ENCODE measurements at places on chromosomes 11 and 22.
A peak's percentile ranks its signal among the peaks of the same experiment; 100 is the strongest.

- DNase-seq, result no peak
Observed at GRCh38 chr11:13405220-13405619, 57.8 kb downstream of the BTBD10 start.

DNA sequence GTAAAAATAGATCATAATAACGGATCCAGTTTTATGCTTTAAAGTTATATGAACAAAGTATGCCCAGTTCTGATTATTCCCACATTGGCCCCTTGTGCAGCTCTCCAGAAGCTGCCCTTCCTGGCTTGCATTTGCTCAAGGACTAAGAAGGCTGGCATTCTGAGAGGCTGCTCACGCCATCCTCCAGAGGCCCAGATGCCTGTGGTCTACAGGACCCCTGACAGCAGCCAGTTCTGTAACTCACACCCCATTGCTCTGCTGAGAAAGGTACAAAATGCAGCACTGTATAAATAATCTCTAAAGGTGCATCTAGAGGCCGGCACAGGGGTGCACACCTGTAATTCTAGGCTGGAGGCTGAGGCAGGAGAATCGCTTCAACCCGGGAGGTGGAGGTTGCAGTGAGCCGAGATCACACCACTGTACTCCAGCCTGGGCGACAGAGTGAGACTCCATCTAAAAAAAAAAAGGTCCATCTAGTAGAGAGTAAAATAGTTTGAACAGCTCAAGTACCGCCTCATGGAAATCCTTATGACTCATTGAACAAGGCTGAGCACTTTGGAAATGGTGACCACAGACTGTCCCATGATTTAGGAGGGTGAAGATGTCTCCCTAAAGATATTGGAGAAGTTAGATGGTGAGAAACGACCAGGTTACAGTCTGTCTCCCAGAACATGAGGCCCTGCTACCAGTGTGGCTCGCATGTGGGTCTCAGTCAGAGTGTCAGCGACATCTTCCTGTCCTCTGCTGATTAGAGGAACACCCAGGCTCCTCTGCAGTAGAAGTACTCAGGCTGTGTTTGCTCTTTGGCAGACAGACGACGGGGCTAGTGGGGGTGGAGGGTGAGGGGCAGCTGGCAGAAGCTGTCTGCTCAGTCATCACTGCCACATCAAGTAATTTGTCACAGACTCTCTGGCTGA lies 56.3 kb downstream of the KREMEN1 start:
- no peak for DNase-seq

GRCh38 chr22:45648301-45649117 lies 23.1 kb upstream of the ATXN10 start:
- DNase-seq, result no peak

DNA sequence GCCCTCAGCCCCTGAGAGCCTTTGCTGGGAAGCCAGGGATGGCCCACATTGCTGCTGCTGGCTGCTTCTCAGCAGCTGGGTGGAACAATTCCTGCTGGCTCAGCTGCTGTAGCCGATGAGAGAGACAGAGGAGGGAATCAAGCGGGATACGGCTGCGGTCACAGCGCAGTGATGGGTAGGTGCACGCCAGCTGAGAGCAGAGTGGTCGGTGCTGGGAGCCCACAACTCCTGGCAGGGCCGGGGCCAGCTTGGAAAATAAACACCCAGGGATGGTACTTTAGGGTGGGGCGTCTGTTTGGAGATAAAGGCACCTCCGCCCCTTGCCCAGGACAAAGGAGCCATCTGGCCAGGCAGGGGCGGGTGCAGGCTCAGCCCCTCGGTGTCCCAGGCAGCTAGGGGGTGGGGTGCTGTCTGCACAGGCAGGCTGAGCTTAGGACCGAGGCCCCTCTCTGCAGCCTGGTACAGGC lies 480.5 kb downstream of the MIAT start:
- no peak for DNase-seq

DNA sequence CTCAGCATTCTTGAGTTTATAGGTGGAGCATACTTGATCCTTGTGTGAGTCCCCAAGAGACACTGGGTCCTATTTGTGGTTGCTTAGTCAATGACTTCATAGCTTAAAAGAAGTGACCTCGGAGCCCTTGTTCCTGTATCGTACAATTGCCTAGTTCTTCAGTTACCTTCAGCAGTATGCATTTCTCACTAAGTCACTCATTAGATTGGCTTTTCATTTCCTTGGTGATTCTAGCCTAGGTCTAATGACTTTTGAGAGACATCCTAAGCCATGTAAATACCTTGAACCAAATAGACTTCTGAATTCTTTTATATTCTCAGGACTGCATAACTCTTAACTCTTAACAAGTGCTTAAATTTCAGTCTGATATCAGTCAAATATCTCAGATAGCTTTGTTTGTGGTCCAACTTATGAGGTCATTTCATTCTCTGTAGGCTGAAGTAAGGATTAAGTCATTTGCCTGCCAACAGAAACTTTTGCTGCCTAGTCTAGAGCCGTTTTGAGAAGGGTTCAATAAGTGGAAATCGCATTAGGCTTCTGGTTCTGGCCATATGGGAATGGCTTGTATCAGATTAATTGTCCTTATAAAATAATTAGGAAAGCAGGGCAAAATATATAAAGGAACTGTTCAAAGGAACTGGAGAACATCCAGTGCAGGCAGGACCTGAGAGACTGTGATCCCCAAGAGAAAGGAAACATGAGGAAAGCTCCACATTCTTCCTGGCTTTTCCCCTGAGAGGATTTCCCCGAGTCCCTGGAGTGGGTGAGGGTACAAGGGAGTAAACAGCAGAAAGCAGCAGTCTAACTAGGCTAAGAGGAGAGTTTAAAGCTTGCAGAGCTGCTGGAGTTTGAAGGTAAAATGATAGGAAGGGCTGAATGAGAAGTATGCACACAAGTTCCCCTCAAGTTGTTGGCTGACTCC lies 39.9 kb downstream of the TRAF6 start:
- no peak for DNase-seq

DNA sequence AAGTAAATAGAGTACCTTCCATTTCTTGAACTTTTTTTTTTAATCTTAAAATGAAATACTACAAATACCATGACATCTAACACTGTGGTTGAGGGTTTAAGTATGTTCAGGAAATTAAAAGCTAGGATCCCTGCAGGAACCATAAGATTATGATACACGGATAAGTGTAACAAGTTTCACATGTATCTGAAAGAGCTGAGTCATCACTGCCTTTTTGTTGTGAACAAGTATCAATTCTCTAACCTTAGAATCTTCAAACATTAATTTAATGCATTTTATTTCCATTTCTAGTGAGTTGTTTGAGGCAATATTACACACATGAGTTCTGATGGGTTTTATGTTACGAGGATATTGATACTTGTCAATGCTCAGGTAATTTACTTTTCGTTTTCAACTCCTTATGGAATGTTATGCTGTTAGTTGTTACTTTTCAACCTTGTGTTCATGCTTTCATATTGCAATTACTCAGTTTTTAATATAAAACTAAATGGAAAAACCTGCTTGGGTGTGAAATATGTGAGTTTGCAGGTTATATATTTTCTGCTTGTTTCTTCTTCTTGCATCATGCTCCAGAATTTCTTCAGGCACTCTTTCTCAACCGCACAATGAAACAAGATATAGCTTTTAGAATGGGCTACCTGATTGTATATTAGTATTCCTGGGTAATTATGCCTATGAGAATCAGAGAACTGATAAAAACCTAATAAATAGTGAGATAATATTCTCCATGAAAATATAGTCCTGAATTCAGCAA lies 361.3 kb upstream of the MTNR1B start:
- no peak for DNase-seq

DNA sequence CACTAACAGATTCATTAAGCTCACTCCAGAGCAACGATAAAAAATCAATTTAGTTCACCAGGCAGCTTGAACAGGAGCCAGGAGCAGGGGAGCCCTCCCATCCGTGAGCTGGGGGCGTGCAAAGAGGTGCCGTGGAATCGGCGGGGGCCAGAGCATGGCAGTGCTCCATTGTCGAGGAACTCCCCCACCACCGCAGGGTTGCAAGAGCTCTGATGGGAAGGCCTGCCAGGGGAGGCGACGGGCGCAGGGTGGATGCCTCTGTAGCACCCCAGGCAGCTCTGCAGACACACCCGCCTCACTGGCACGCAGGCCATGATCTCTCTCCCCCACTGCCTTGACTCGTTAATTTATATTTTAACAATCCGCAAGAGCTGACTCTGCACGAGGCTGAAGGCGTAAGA lies 433.2 kb downstream of the MIAT start:
- no peak for DNase-seq

GRCh38 chr22:44719586-44720368 lies 17.8 kb downstream of the PRR5 start:
- no peak for DNase-seq

DNA sequence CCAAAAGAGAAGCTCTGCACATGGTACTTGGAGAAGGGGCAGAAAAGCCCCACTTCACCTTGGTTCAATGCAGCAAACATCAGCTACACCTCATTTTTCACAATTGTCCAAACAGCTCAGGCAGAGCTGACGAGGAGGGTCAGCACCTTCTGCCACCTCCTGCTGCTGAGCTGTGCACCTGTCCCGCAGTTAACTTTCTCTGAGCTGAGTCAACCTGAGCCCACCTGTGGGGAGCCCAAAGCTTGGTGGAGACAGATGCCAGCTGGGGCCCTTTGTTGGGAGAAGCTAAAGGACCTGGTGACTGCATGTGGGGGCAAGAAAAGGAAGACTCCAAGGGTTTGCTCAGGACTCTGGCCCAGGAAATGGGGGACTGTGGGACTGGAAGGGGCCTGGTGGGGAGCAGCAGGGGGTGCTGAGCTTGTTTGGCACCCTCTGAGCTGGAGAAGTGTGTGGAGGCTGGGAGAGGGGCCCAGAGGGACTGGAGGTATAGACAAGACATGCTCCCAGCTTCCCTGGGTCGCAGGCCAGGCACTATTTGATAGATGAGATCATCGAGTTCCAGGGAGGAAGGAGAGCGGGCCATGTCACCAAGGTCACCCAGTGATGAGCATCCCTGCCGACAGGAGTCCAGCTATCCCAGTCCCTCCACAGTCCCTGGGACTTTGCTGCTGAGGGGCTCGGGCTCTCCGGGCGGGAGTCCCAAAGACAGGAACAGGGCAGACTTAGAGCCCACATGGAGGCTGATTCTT lies 53.5 kb downstream of the KCNJ4 start:
- no peak for DNase-seq

DNA sequence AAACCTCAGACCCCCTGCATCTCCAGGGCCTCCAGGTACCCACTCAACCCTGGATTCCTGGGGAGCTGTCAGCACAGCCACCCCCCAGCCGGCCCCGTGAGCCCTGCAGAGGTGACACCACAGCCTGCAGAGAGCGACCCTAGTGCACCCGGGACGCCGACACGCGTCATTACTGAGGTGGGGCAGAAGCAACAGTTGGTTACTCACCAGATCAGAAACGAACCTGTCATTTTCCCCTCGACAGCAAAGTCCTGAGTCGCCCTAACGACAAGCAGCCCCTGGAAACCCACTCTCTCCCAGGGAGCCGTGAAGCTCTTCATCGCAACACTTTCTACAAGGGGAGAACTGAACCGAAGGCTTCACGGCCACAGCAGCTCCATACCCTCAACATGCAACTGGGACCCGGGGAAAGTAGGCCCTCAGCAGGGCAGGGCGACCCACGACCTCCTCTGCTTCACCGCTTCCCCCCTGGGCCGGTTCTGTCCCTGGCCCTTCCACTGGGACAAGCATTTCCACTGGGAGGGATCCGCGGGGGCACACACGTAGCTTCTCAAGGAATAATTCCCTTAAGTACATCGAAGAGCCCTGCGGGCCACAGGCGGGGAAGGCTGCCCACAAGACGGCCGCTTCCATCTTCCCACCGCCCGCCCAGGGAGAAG lies 1.6 kb downstream of the BRD1 start:
- DNase-seq, result peak; percentile 25

DNA sequence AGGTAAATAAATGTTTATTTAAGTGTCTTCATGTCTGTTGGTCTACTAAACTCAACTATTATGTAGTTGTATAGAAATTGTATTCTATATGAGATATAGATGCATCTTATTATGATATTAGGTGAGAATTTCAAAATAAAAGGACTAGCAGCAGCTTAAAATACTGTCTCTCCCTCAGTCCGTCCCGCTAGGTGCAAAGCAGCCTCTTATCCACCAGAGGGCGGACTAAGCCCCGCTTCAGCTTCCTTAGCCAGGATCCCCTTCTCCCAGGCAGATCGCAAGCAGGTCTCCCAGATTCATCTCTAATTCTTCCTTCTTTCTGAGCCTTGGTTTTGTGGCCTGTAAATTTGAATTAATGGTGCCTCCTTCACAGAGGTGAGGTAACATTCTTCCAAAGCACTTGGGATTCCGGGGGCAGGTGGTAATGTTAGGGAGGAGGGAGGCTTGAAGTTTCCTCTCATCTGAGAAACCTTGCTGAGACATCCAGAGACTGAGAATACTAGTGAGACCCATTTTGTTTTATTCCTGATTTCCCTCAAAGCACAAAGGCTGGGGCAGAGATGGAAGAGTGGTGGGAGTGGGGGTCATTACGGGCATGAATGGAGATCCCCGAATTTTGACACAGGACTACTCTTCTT lies 13.5 kb upstream of the INSC start:
- peak; percentile 4 for DNase-seq

- DNase-seq, result no peak
Observed at GRCh38 chr22:27163162-27164137, 506.1 kb downstream of the MIAT start.

GRCh38 chr11:20131788-20132666 lies 28.2 kb downstream of the DBX1 start:
- DNase-seq, result no peak

- no peak for DNase-seq
Observed at GRCh38 chr11:5713695-5714094, 22.6 kb upstream of the OR56B1 start.

- peak; percentile 25 for DNase-seq
Observed at GRCh38 chr22:40121461-40121860, 56.3 kb upstream of the TNRC6B start.

DNA sequence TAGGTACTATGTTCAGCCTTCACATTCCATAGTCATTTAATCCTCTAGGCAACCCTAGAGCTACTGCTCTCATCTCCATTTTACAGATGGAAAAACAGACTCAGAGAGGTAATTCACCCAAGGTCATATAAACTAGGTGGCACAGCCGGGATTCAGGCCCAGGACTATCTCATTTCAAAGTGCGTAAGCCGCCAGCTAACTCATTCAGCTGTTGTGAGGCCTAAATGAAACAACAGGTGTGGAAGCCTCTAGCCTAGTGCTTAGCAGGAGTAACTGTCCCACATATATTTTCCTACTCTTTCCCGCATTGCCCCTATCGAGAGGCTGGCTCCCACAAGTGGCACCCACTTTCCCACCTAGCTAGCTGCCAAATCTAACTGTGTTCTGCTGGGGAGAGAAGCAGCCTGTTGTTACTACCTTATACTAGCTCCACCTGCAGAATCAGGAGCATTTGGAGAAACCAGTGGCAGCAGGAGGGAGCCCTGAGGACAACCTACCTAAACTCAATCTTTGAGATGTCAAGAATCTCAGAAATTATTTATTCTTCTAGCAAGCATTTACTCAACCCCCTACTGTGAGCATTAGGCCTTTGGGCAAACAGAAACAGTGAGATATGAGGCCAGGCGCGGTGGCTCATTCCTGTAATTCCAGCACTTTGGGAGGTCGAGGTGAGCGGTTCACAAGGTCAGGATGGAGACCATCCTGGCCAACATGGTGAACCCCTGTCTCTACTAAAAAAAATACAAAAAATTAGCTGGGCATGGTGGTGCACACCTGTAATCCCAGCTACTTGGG lies 20.9 kb downstream of the PRG3 start:
- DNase-seq, result no peak

GRCh38 chr11:68889948-68890446 lies 13.6 kb downstream of the MRPL21 start:
- DNase-seq, result no peak

GRCh38 chr11:13955971-13956421 lies 6.5 kb upstream of the SPON1 start:
- peak; percentile 31 for DNase-seq

- DNase-seq, result no peak
Observed at GRCh38 chr11:12001186-12001585, 7.2 kb downstream of the DKK3 start.
